Amniotic stem cell (primary cell): ENCODE measurements at places on chromosomes 16 and 17.

GRCh38 chr17:57166803-57167202 is 81.8 kb downstream of the AKAP1 start:
- no peak for DNase-seq

GRCh38 chr16:11405331-11406176 is 60.3 kb downstream of the RMI2 start:
- no peak for DNase-seq

DNA sequence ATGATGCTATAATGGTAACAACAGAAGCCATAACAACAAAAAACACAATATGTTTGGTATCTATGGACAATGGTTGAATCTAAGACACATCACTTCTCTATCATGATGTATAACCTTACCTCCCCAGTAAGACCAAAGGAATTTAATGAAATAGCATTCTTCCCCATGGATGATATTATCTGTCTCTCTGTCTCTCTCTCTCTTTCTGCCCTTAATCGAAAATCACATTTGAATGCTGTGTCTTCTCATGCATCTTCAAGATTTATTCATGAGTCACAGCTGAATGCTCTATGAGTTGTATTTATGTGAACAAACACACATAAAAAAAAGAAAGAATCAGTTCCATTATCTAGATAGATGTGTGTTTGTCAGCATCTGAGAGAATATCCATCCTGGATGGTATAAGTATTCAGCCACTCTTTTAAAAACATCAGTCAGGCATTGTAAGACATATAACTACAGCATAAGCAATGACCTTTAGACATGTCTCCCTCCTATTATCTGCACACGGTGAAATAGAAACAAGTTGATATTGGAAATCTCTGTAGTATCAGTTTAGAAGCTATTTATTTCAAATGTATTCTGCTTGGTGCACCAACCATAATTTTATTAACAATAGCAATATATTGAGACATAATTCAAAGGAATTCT is 433.3 kb downstream of the TOX3 start:
- DNase-seq = no peak

DNA sequence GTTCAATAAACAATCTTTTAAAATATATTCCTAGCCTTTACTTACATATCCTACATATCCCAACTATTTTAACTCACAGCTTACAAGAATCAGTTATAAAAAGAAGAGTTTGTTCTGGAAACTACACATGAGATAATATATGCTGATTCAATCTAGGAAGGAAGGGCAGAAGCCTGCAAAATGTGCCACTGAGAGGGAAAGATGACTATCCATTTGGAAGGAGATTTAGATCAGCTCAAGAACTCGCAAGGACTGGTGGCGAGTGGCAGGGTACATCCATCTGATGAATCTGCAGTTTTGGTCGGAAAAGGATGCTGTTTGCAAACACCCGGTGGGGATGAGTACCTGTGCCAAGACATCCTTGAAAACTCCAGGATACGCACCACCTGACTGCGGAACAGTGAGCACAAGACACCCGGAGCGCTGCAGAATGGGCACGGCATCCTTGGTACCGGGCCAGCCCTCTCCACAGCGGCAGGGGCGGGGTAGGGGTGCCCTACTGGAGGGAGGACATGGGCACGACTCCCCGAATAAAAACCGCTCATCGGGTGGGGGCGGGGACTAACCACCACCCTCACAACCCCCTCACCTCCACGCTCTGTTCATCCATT is 723 bp downstream of the TRIM37 start:
- peak; percentile 6 for DNase-seq

GRCh38 chr17:39527220-39527813 is 66.0 kb downstream of the CDK12 start:
- DNase-seq = no peak

DNA sequence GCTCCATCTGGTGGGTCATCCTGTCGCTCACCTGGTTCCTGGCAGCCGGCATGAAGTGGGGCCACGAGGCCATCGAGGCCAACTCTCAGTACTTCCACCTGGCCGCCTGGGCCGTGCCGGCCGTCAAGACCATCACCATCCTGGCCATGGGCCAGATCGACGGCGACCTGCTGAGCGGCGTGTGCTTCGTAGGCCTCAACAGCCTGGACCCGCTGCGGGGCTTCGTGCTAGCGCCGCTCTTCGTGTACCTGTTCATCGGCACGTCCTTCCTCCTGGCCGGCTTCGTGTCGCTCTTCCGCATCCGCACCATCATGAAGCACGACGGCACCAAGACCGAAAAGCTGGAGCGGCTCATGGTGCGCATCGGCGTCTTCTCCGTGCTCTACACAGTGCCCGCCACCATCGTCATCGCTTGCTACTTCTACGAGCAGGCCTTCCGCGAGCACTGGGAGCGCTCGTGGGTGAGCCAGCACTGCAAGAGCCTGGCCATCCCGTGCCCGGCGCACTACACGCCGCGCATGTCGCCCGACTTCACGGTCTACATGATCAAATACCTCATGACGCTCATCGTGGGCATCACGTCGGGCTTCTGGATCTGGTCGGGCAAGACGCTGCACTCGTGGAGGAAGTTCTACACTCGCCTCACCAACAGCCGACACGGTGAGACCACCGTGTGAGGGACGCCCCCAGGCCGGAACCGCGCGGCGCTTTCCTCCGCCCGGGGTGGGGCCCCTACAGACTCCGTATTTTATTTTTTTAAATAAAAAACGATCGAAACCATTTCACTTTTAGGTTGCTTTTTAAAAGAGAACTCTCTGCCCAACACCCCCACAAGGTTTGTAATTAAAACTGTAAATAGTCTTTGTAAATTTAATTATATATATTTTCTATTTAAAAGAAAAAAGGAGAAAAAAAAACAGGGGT is 1.7 kb downstream of the FZD2 start:
- DNase-seq = no peak

- no peak for DNase-seq
Observed at GRCh38 chr17:50088952-50089825, 6.0 kb upstream of the PDK2 start.

DNA sequence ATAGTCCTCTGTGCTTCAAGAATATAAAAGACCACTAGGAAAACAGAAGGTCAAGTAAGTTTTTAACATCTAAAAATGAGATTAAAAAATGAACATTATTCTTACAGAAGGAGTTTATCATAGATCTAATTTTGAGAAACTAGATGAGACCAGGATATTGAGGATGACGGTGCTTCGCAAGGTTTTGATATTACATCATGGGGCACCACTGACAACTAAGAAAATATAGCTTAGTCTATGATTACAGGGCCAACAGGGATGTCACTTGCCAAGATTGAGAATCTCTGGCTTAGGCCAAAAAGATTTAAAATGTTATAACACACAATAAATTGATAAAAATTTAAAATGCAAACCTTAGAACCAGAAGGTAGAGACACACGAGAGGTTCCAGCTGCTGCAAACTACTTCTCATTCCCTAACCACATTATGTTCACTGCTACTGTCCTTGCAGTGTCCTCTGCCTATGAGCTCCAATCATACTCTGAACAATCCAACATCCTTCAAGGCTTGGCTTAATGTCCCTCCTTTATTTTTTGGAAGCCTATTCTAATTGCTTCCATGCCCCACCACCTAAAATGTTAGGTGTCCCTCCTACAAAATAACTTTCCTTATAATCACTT is 33.2 kb downstream of the USP32 start:
- no peak for DNase-seq

GRCh38 chr17:65185668-65186382 is 48.7 kb downstream of the RGS9 start:
- DNase-seq = no peak

DNA sequence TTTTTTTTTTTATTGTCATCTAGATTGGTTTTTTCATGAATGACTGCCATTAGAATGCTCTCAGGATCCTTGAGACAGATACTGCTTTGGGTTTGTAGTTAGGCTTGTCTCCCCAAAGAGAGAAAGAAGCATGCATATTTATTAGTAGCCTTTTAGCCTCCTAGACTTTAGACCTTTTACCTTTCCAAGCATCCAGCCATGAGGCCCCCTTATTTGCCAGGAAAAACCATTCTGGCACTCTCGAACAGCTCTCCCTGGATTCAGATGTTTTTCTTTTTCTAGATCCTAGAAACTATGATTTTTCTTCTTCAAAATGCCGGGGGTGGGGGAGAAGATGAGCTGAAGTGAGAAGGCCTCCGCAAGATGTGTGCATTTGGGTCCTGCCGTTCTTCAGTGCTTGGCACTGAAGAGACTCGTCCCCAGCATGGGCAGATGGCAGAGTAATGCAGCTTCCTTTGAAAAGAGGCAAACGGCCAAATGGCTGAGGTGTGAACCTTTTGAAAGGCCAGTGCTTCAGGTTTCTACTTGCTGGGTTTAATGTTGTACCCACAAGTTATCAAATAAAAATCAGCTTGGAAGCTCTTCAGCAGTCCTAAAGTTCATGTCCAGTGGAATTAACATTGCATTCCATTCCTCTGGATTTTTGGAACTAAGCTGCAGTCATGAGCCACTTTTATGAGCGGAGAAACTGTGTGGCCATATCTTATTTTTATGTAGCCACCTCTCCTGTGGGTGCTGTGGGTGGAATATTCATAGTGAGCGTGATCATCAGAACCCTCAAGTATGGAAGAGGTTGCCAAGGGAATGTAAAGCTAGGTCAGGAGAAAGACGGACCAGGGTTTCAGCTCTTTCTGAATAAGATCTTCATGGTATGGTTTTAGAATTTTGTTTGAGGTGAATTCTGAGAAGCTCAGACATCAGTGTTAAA is 7.2 kb downstream of the SOCS7 start:
- DNase-seq = no peak

- DNase-seq = no peak
Observed at GRCh38 chr16:19717314-19717713, 713 bp downstream of the KNOP1 start.
